ENCODE measurements at places on chromosomes 16 and 17. TPM values are rescaled to one million over a fixed set of nuclear protein-coding genes. Genes with fewer than 3 reads are reported as not detected.
A peak's percentile ranks its signal among the peaks of the same experiment; 100 is the strongest.

GRCh38 chr16:77227745-77228144 lies 28.5 kb downstream of the SYCE1L start:
- no peak for DNase-seq

P2RX5 gene
- 60.4 TPM for total RNA-seq

DNA sequence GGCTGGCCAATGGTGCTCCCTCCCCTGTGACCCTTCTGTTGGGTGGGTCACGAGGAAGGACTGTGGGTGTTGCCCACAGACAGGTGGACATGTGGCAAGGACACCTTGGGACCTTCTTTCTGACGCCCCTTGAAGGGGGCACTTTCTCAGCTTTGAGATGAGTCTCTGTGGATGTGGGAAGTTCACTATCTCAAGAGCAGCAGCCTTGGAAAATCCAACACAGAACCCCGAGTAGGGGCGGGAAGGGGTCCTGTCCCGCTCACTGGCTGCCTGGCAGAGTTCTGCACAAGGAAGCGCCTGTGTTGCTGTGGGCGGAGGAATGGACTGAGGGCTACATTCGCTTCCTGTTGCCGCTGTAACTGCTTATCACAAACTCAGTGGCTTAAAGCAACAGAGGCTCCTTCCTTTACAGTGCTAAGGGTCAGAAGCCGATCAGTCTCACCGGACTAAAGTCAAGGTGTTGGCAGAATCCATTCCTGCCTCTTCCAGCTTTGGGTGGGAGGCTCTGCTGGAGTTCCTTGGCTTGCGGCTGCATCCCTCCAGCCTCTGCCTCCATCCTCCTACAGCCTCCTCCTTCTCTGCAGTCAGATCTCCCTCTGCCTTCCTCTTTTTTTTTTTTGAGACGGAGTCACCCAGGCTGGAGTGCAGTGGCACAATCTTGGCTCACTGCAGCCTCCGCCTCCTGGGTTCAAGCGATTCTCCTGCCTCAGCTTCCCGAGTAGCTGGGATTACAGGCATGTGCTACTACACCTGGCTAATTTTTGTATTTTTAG lies 305.2 kb downstream of the SEC14L1 start:
- DNase-seq = peak; percentile 88

DNA sequence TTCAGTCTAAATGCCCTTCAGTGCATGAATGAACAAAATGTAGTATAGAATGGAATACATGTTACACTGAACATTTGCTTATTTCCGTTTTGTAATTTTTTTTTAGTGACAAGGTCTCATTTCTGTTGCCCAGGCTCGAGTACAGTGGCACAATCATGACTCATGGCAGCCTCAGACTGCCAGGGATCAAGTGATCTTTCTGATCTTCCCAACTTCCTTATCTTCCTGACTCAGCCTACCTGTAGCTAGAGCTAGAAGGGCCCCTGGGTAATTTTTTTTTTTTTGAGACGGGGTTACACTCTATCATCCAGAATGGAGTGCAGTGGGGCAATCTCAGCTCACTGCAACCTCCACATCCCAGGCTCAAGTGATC lies 7.3 kb upstream of the SLX4 start:
- no peak for DNase-seq

DNA sequence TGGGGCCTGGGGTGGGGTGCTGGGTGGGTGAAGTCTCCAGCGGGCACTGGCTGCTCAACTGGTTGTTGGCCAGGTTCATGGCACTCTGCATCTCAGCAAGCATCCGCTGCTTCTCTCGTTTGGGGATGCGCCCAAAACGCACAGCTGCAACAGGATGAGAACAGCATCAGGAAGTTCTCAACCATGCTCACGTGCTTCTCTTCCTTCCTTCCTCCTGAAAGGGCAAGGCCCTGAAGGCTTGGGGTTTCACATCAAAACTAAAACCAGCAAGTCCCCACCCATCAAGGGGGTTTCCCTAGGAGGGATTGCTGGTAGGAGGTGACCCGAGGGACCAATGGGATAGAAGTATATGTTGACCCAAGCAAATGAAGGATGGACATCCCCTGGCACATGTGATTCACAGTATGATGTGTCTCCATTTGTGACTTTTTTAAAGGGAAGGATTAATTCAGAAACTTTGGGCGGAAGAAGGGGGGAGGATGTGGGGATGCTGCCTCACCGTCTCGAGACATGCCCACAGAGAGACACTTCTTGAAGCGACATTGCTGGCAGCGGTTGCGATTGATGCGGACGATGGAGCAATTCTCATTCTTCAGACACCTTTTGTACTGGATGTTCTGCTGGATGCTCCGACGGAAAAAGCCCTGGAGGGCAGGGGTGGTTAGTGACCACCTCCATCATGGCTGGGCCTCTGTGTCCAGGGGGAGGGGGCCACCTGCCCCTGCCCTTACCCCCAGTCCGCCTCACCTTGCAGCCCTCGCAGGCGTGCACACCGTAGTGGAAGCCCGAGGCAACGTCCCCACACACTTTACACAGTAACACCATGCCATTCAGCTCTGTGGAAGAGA lies 4.2 kb downstream of the NR1D1 start:
- DNase-seq = no peak

GRCh38 chr17:13943909-13944308 lies 125.4 kb upstream of the COX10 start:
- DNase-seq = peak; percentile 74

DNA sequence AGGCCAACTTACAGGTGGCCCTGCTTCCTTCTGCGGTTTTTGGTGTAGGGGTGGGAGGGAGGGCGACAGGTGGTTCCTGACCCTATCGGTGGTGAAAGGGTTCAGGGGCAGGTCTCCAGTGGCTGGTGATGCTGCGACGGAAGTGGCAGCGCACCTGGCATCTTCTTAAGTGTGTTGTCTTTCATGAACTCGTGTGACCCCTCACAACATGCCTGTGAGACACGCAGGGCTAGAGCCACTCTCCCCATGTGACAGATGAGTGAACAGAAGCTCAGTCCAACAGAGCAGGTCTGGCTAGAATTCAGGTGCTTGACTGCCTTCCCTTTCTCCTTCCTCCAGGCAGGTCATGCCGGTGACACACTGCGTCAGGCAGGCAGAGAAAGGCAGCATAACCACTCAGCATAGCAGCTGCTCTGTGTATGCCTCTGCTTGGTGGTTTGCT lies 8.0 kb downstream of the TNFAIP1 start:
- DNase-seq = no peak

GRCh38 chr17:40473573-40474365 lies 27.7 kb downstream of the TNS4 start:
- no peak for DNase-seq

CPHXL2 gene
- not detected for total RNA-seq

- no peak for DNase-seq
These were observed 10.5 kb upstream of the TEKT3 start for GRCh38 chr17:15351925-15352324.

- peak; percentile 94 for DNase-seq
These were observed 797 bp downstream of the PRCD start for GRCh38 chr17:76540381-76541300.

KDM6B gene
- total RNA-seq = 11.9 TPM

SULT1A2 gene
- total RNA-seq = 16.1 TPM

ZPBP2 gene
- 3.9 TPM for total RNA-seq

NLE1 gene
- total RNA-seq = 14.1 TPM

DNA sequence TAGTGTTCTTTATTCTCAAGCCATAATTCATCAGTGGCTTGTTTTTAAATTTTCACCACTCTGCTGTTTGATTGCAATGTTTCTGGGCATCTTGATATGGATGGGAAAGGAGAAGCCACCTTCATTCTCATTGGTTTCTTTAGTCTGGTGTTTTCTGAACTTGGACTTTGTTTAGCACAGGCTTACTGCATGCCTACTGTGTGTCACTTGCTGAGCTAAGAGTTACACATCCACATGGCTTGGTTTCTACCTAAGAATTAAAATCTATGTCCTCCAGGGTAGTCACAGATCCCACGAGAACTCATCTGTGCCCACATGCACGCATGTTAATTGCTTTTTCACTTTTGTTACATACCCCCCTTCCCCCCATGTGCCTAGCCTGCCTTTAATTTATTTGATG lies 4.6 kb downstream of the CMIP start:
- DNase-seq = no peak

DNA sequence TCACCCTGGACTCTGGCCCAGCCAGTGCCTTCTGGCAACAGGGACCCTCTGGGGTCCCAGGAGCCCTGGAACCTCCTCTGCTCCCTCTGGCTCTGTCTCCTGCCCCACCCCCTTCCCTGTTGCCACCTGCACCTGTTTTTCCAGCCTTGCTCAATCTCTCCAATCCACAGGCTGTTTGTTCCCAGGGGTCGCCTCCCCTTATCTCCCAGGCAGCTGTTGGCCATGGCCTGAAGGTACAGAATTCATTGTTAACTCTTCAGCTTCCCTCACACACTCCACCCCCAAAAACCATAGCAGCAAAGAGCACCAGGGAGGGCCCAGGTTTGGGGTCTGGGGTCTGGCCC lies 39.3 kb upstream of the TOB1 start:
- no peak for DNase-seq

- no peak for DNase-seq
These were observed 1.8 kb downstream of the KRT15 start for GRCh38 chr17:41516830-41517283.

NME3 gene
- total RNA-seq = 35.9 TPM

- DNase-seq = peak; percentile 43
These were observed 13.9 kb upstream of the LPCAT2 start for GRCh38 chr16:55494994-55495421.

DNA sequence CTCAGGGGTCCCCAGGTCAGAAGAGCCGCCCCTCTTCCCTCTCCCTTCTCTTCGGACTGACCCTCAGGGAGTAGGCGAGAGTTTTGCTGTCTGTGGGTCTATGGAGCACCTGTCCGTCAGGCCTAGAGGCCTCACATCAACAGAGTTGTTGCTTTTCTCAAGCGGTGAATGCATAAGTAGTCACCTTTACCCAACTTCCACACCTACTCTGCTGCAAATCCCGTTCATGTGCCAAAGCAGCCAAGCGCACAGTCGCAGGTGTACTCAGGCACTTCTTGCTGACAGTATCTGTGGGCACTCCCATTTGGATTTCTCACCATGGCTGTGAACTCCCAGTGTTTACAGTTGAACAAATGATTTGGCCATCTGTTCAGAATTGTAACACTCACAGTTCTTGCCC lies 4.0 kb upstream of the FA2H start:
- no peak for DNase-seq

- DNase-seq = no peak
These were observed 315.5 kb upstream of the CDH5 start for GRCh38 chr16:66050991-66051390.

GRCh38 chr16:87196661-87197060 lies 120.5 kb downstream of the C16orf95 start:
- DNase-seq = no peak

DNA sequence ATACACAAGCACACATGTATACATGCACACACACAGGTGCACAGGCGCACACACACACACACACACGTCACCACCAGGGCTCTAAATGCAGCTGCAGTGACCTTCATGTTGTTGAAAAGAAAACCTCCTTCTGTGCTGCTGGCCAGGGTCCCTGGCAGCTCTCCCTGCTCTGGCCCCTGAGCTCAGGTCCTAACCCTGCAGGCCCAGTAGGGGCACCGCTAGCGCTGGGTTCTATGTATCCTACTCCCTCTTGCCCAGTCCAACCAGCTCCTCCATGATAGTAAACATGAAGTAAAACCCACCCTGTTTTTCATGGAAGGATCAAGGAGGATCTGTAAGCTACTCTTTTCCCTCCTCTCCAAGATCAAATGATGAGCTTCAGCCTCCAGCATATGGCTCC lies 172.8 kb downstream of the RBFOX3 start:
- no peak for DNase-seq

GRCh38 chr16:14428043-14428442 lies 202.0 kb downstream of the PARN start:
- DNase-seq = no peak

DNA sequence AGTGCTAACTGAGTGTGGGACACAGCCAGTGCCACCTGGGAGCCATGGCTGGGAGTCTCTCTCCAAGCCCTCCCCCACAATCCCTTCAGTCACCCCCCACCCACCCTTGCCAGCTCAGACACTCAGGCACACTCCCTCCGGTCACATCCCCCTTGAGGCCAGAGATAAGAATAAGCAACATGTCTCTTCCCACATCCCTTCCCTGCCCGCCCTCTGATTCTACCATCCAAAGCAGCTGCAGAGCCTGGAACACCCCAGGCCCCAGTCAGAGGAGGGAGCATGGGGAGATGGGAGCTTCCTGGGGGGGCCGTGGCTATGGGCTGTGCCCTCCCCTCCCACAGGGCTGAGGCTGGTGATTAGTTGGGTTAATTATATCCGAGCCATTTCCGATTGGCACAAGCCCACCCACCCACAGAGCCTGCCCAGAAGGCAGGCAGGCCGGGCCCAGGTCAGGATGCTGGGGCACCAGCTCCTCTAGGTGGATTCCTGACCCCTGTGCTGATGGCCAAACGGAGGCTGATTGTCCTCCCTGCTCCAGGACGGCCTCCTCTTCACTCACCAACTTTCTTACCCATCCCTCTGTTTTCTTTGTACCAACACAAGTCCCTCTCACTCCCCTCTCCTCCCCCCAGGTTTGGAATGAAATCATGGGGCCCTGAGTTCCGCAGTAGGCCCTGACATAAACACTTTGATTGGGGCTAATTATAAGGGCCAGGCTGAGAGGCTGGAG lies 28.6 kb upstream of the MEIOC start:
- DNase-seq = no peak

DNA sequence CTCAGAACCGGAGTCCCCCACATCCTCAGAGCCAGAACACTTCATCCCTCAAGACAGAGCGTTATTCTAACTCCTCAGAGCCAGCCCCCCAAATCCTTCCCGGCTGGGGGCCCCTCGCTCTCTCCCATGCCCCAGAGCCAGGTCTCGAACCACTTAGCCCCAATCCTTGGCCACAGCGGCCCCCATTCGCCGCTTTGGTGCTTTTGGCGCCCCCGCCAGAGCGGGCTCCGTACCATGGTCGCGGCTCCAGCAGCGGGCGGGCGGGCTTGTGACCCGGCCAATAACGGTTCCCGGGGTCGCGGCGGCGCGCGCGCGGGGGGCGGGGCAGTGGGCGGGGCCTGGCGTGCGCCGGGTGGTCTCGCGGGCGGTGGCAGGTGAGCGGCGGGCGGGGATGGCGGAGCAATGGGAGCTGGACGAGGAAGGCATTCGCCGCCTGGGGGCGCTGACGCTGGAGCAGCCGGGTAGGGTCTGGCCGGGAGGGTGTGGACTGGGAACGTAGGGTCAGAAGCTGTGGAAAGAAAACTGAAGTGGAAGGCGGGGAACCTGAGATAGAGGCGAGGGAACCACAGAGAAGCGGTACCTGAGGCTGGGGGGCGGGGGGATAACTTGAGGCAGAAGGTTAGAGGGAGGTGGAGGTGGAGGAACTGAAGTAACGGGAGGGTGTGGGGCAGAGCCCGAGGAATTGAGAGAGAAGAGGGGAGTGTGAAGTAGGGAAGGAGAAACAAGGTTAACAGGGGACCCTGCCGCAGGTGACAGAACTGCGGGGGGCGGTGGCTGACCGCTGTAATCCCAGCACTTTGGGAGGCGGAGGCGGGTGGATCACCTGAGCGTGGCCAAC lies at the start of the genes KCTD19 and LRRC36:
TSS of gene KCTD19 (minus strand) at position 270 of the 838 bp plus-strand sequence. CDS start at position 236, 34 bp downstream.
TSS of gene LRRC36 (plus strand) at position 344 of the 838 bp plus-strand sequence. CDS start at position 392, 48 bp downstream.
- no peak for DNase-seq
